Ovary (tissue), 10 donors: ENCODE measurements at places on chromosomes 6 and 20. TPM values are rescaled to one million over a fixed set of nuclear protein-coding genes. Genes with fewer than 3 reads are reported as not detected.
A peak's percentile ranks its signal among the peaks of the same experiment; 100 is the strongest.

PXDC1 gene
- polyA plus RNA-seq = 23.1 TPM

CYP24A1 gene
- polyA plus RNA-seq = not detected

GRCh38 chr6:37137201-37138090, 32.5 kb upstream of the PIM1 start:
- no peak for DNase-seq

PPIL6 gene
- 6.3 TPM for polyA plus RNA-seq

DNA sequence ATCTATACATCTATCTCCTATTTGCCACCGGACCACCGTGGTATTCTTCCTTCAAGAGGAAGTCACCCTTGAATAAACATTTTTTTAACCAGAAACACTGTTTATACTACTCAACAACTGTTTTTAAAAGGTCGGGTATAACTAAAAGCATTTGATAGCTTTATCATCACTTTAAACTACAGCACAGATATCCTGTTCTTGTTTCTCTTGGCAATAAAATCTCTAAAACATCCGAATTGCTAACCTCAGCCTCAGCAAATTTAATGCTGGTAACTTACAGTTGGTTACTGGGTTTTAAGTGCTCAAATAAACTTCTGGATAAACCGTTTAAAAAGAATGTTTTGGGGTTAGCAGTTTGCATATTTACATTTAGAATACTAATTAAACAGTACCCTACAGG, 20.4 kb downstream of the ZUP1 start:
- no peak for DNase-seq

ZNF311 gene
- polyA plus RNA-seq = 1.4 TPM

DNA sequence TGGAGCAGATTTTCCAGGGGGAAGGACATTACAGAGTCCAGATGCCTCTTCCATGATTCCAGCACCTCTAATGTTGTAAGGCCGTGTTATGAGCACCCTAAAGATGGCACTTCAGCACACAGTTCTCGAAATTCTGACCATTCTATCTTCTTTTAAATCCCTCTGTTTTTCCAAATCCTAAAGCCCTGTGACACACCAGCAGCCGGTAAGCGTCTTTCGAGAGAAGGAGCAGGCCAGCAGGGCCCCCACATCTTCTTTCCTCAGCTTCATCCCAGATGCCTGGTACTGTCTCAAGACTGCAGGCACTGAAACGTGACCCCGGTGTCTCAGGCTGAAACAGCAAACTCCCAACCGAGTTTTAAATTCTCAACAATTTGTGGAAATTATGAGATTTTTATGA, 211.6 kb upstream of the FOXQ1 start:
- DNase-seq = no peak

- no peak for DNase-seq
These were observed 9.3 kb upstream of the ATG5 start for GRCh38 chr6:106334646-106335448.

- no peak for DNase-seq
These were observed 61.8 kb downstream of the GCNT2 start for GRCh38 chr6:10582774-10583508.

DNA sequence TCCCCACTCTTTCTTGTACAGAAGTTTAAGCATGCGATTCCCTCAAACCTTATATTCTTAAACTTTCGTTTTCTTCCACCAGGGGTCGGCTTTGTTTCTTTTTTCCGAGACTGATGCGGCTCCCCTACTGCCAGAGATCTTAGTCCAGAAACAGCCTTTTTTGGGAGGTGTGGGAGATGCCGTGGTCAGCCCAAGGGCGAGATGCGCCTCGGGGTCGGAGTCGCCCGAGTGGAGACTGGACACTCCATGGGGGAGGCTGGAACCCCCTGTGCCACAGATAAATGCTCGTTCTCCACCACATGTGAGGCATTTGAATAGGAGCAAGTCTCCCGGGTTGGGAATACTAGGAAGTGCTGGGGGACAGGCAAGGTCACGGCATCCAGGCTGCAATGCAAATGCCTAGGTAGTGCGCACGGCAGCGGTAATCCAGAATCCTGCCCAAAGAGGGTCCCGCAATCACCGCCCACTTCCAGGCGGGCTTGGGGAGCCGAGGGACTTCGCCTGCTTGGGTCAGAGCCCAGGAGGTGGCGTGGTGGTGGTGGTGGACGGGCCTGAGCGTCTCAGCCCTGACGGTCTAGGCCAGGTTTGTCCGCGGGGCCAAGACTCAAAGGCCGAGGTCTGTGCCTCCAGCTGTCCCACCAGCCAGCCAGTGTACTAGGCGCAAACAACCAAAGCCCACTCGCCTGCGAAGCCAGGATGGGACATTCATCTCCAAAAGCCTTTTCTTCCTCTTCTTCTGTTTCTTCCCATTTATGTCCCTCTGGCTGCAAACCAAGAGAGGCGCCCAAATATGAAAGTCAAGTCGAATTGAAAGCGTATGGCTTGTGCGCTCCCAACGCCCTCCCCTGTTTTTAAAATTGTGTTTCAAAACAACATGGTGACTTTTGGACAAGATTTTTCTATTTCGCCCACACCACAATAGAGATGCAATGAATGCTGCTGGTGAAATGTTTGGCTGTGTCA, 39.3 kb upstream of the OSTM1 start:
- peak; percentile 27 for DNase-seq

- DNase-seq = no peak
These were observed 162.5 kb downstream of the VEGFA start for GRCh38 chr6:43932259-43933147.

DNA sequence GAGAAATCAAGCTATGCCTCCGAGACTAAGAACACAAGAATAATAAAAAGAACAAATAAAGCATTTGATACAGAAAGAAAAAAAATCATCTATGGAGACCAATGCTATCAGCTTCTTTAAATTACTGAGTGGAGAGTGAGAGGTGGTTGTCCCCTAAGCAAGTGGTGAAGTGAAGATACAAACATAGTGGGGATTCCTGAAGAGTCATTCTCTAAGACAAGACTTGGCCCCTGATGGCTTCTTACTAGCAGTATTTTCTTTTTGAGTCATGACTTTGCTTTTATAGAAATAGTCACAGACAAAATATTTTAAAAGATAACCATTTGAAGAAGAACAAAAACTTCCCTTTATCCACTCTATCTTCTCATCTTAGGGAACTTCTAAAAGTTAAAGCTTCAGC, 261.4 kb upstream of the PRDM1 start:
- no peak for DNase-seq

- no peak for DNase-seq
These were observed 128.2 kb downstream of the CRYBG1 start for GRCh38 chr6:106488494-106489370.

ADNP gene
- 30.8 TPM for polyA plus RNA-seq

- DNase-seq = no peak
These were observed 24.0 kb upstream of the PHACTR3 start for GRCh38 chr20:59580146-59580946.

DNA sequence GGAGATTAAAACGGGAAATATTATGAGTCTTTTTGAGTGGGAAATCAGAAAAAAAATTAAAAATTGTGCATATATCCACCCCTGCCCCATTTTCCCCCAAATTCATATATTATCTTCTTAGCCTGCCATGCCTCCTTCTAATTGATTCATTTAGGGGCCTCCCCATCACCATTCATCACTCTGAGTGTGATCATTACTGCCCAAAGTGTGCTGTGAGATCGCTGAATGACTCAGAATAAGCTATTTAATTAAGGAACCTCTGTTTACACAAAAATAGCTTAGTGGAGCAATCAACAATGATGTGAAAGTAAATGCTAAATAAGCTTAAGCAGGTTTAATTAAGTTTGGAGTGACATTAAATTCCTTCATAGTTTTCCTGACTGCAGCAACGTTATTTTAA, 645.5 kb downstream of the GRIK2 start:
- no peak for DNase-seq

GRCh38 chr6:5736016-5736738, 270.5 kb downstream of the NRN1 start:
- no peak for DNase-seq

DNA sequence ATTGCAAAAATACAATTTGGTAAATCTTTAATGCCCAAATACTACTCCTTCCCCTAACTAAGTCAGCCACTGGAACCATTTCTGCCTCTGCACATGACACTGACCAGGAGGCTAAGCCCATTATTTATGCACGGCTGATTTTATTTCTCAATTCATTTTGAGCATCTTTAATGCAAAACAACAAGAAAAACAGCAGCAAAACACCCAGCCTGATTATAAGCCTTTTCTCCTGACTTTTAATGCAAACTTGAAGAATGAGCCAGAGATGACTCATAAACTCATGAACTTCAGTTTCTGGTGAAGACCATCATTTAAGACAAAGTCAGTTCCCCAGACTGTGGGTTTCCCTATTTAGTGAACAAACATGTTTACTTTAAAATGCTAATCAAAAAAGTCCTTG, 51.6 kb downstream of the CYP24A1 start:
- no peak for DNase-seq

GRCh38 chr6:157602521-157603295, 220.3 kb upstream of the SNX9 start:
- DNase-seq = no peak

DNA sequence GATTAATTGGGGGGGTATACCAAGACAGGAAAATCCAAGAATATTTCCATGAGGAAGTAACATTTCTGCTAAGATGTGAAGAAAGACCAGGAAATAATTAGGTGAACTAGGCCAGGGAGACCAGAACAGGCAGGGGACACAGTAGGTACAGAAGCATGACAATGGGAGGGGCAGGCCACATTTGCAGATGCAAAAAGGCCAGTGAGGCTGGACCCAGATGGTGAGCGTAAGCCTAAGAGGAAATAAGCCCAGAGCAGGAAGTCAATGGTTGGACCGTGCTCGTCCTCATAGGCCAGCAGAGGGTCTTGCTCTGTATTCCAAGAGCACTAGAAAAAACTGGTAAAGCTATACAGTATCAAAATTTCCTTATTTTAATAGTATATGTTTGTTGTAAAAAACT, 9.4 kb downstream of the CEP162 start:
- DNase-seq = no peak

GRCh38 chr6:43734294-43734665, 35.7 kb upstream of the VEGFA start:
- peak; percentile 9 for DNase-seq

GRCh38 chr20:16246870-16247269, 326.4 kb downstream of the KIF16B start:
- no peak for DNase-seq

- DNase-seq = no peak
These were observed 72.9 kb upstream of the EEF1E1 start for GRCh38 chr6:8175046-8175777.

DNA sequence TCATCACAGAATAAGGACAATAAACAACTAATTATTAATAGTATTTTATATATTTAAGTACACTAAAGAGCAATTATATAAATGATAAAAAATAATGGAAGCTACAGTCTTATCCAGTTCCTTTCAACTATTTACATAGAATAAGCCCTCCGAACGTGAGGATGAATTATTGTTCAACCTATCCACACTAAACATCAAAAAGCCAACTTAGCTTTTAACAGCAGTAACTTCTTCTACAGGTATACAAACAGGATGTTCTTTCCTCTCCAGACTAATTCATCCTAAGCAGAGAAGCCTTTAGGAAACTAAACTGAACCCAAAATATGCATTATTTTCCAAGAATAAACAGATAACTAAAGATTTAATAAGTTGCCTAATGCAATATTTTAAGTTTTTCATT, 2.3 kb downstream of the FKBP5 start:
- no peak for DNase-seq

COL19A1 gene
- polyA plus RNA-seq = 0.20 TPM

- no peak for DNase-seq
These were observed 45.4 kb upstream of the BMP6 start for GRCh38 chr6:7680393-7681075.

GTF2H4 gene
- polyA plus RNA-seq = 24.5 TPM
